EH (cell line): ENCODE measurements at places on chromosomes 3 and 15.

DNA sequence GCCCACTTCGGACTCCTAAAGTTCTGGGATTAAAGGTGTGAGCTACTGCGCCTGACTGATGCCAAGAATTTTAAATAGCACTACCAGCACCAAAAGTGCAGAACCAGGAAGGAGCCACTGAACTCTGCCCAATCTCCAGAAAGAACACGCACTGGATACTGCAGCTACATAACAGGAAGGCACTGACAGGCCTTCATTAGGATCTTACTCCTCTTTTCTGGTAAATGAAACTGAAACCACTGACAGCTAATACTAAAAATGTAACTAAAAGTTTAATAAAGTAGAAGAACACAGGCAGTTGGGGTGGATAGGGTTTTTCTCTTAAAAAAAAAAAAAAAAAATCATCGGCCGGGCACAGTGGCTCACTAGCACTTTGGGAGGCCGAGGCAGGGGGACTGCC is 74.1 kb upstream of the CHRM5 start:
- DNase-seq = no peak

- no peak for DNase-seq
Measured at GRCh38 chr3:63814237-63814636, 4.9 kb upstream of the C3orf49 start.

- DNase-seq = no peak
Measured at GRCh38 chr15:86164232-86164898, 84.7 kb downstream of the AGBL1 start.

- DNase-seq = no peak
Measured at GRCh38 chr15:48003441-48003840, 117.3 kb upstream of the SLC24A5 start.

- peak; percentile 46 for DNase-seq
Measured at GRCh38 chr15:72116731-72117485, 1.0 kb downstream of the MYO9A start.

GRCh38 chr3:128152419-128153155 is 694 bp upstream of the EEFSEC start:
- no peak for DNase-seq

GRCh38 chr3:8835385-8835784 is 66.0 kb upstream of the OXTR start:
- no peak for DNase-seq

- DNase-seq = no peak
Measured at GRCh38 chr3:46086083-46086437, 58.8 kb upstream of the XCR1 start.

GRCh38 chr3:5110337-5110736 is 11.8 kb upstream of the ARL8B start:
- no peak for DNase-seq

- peak; percentile 26 for DNase-seq
Measured at GRCh38 chr15:88630141-88630721, 8.6 kb upstream of the ISG20 start.

DNA sequence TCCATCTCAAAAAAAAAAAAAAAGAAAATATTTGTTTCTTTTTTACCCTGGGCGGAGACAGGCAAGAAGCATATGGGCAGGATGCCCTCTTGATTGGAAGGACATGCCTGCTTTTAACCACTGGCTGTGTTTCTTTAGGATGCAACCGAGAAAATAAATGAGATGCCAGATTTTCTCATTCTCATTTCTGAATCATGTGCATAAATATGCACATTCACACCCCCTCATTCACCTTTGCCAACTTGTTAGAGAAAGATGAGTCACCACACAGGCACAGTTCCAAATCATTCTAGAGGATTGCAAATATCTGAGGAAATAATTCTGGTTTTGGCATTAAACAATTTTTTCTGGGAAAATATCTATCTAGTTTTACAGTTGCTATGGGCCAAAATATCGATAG is 3.3 kb downstream of the LIPH start:
- peak; percentile 96 for DNase-seq

DNA sequence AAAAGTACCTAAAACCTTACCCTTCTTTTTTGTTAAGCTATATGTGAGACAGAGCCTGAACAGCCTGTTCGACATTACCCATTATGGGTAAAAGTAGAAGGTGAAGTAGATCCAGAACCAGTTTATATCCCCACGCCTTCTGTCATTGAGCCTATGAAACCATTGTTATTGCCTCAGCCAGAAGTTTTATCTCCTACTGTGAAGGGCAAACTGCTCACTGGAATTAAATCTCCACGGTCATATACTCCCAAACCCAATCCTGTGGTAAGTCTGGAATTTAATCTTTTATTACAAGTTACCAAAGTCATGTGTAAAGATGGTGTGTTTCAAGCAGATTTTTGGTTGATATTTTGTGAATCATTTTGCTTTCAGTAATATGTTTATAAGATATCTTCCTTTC is 47.1 kb upstream of the MAPKBP1 start:
- peak; percentile 69 for DNase-seq

GRCh38 chr3:18886331-18886730 is 262.0 kb upstream of the KCNH8 start:
- no peak for DNase-seq

DNA sequence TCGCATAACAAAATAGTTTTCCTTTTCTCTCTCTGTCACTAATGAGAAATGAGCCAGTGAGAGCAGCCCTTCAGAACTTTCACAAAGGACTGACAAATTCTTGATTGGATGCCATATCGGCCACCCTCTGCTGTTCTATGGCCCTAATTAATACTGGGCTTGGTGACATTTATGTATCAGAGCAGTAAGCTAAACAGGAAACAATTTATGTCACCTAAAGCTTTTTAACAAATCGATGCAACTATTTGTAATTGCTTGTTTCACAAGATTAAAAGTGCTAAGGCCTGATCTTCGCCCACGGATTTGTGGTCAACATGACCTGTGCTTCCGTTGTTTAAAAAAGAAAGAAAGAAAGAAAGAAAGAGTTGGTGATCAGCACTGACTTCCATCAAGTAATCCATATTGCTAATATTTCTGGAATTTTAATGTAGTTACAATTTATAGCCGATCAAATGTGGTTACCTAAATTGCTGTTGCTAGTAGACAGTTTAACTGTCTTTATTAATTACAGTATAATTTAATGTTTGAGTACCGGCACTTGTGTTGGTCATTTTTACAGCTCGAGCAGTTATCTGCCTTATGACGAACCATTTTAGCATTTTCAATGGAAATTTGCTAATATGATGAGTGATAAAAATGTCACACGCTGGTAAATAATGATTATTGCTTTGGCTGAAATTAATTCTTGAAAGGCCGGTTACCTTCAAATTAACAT is 631.3 kb downstream of the FOXP1 start:
- DNase-seq = no peak

GRCh38 chr3:13016721-13017255 is 56.4 kb downstream of the IQSEC1 start:
- no peak for DNase-seq

DNA sequence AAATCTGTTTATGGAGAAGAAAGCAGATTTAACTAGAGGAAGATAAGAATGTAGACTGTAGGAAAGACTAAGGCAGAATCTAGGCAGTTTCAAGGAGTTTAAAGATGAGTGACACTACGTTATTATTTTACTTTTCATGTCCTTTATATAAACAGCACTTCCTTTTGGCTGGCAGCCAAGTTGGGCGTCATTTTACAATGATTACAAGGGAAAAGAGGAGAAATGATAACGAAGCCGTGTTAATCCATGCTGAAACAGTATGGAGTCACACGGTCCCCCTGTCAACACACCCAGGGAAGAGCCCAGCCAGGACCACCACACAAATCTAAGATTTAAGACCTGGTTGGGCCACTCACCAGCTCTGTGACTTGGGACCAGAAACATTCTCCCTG is 83.7 kb upstream of the NEO1 start:
- DNase-seq = peak; percentile 3

GRCh38 chr15:37079726-37080125 is 20.6 kb downstream of the MEIS2 start:
- DNase-seq = no peak

DNA sequence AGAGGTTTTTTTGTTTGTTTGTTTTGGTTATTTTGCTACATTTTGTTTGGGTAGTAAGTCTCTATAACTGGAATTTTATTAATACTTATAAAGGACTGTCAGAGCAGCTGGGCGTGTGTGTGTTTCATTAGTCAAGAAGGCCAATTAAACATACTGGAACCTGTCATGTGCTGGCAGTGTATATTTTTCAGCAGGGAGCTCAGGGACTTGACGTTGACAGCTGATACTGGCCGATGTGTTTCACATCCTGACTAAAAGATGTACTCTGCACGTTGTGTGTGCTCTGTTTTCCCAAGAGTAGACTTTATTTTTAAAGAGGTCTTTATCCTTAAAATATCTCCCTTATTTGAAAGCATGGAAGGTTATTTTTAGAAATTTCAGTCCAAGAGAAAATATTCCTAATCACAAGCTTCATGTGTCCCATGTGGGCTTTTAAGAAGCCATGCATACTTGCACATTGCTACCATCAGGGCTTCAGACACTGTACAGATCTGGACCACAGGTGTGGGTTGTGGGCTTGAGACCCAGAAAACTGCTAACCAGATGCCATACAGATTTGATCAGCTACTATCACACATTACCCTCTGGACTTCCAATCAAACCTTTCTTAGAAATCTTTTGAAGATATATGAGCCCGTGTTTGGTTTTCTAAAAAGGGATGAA is 135.9 kb downstream of the FEZF2 start:
- no peak for DNase-seq

DNA sequence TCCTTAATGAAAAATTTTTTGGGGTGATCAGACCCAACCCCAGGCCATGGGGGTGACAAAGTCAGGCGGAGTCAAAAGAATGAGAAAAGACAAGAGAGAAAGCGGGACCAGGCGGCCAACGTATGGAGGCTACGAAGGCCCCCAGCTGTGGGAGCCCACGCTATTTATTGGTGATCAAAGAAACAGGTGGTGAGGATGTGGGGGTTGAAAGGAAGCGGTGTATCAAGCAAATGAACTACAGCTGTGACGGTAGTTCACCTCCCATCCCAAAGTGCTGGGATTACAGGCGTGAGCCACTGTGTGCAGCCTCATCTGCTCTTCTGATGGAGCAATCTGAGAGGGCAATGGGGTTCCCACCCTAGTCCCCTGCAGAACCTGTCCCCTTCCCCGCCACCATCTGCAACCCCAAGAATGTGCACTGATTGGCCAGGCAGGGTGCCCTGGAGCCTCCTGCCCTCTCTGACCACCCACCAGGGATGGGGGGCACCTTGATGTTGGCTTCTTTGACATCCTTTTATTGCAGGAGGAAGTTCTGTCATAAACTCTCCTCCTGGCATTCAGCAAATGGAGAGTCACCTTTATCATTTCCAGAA is 1.1 kb upstream of the CHRNA3 start:
- DNase-seq = no peak

DNA sequence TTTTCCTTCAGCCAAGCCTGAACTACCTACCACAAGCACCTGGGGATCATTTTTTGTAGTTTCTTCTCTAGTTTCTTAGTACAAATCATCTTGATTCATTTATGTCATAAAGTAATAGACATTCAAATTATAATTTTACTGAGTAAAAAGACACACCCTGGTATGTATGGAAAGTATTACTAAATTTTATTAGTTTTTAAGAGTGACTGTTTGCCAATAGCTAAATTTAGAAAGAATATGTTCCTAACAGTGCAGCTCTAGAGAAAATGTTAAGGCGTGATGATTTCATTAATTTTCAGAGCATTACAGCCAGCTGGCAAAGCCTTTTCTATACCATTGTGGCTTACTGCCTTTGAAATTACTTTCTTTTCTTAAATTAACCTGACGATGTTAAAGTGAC is 612.0 kb upstream of the KCNMB2 start:
- no peak for DNase-seq

GRCh38 chr3:79233431-79234060 is 534.3 kb downstream of the ROBO1 start:
- peak; percentile 32 for DNase-seq

DNA sequence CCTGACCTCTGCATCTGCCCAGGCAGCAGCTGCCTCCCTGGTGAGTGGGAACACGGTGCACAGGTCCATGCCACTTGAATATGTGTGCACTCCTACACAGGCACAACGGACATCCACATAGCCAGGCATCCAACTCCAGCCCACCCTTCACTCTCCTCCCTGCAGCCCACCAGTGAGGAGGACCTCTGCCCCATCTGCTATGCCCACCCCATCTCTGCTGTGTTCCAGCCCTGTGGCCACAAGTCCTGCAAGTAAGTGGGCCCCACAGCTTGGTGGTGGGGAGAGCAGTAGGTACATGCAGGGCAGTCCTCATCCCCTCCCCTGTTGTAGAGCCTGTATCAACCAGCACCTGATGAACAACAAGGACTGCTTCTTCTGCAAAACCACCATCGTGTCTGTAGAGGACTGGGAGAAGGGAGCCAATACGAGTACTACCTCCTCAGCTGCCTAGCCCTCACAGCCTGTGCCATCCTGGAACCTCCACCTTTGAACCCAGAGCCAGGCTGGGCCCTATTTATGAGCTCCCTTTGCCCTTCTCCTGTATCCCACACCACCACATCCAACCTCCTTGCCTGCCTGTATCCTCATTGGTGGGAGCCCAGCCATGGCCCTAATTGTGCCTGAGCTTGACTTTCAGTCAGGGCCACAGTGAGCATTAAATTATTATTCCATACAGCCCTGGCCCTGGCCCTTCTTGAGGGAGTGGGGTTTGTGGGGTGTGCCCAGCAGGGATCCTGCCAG is 1.5 kb upstream of the AMIGO3 start:
- DNase-seq = no peak

GRCh38 chr3:171508676-171509075 is 48.5 kb upstream of the TNIK start:
- DNase-seq = no peak

DNA sequence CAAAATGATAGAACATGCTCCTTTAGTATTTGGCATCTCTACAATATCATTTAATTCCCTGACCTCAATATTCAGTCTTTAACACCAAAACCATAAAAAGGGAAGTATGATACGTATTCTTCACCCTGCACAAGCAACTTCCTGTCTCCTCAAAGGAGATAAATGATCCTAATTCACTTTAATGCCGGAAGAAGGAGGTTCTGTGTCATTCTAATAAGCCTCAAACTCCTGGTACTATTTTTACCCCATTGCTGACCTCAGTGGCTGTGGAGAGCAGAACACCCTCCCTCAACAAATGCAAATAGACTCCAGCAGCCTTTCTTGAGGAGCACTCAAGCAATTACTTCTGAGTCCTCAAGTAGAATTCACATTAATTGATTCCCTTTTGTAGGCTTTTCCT is 173.3 kb downstream of the TMEM108 start:
- peak; percentile 2 for DNase-seq

DNA sequence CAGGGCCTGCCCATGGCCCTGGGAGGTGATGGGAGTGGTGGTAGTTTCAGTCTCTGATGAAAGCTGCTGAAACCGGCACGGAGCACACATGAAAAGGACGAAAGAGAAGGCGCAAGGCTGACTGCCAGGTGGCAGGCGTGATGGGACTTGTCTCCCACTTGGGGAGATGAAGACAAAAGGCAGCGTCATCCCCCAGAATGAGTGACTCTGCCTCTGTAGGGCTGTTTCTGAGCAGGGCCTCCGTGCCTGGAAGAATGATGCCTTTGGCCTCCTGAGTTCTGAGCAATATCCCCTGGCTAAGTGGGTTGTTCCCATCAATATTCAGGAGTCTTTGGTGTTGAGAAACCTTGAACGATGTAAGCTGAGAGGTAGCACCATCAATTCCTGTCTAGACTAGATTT is 237.8 kb downstream of the OPA1 start:
- no peak for DNase-seq

GRCh38 chr15:53404930-53405493 is 354.5 kb downstream of the WDR72 start:
- no peak for DNase-seq
